Stimulated activated naive CD4-positive, alpha-beta T cell treated with Interleukin-2 at 50 U/mL for 16 hours (primary cell): ENCODE measurements at places on chromosomes 13 and 19.

- no peak for DNase-seq
Measured at GRCh38 chr19:17420475-17420924, 653 bp downstream of the MVB12A start.

DNA sequence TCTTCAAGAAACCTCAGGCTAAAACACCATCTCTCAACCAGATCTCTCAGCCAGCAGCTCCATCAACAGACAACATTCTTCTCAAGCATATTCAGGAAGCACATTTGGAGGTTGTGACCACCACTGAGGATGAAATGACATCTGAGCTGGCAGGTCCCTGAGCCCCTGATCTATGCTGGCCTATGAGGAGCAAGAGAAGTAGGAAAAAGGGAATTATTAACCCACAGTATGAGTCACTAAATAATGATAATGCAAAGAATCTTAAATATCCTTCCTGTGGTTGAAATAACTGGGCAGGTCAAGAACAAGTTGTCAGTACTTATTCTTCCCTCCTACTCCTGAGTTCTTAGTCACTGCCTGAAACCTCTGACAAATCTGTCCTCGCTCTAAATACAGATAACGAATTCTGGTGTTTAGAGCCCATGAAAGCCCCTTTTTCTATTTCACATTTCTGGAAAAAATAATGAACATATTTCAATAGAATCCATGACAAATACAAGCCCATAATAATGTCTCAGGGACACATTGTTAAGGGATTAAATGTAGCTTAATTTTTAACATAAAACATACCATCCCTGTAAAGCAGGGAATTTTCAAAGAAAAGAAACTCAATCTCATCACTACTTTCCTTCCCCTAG is 225.8 kb upstream of the IRS2 start:
- DNase-seq: no peak

GRCh38 chr13:52092087-52092486 is 36.8 kb downstream of the NEK5 start:
- no peak for DNase-seq

GRCh38 chr13:95226050-95226449 is 75.2 kb downstream of the ABCC4 start:
- DNase-seq: no peak

DNA sequence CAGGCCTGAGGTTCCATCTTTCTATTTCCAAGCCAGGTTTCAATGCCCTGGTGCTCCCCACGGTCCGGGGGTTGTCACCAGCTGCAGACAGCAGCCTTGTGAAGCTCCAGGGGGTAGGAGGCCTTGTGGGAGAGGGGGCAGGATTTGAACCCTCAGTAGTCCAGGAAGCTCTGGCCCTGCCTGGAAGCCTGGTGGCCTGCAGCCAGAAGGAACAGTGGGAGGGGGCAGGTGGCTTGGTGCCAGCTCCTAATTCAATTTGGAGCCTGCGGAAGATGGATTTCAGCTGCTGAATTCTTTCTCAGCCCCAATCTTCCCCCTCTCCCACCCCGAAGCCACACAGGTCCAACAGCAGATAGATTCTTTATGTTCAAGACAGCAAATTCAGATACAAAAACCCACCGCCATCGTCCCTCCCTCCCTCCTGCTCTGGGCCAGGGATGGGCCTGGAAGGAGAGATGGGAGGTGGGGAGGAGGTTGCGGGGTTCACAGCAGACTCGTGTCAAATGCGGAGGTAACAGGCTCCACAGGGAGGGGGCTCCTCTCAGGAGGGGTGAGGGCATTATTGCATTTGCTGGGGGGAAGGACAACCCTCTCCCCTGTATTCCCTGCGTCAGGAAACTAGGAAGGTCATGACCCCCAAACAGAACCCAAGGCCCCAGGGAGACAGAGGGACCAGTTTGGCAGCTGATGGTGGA is 2.4 kb upstream of the PTGER1 start:
- no peak for DNase-seq

GRCh38 chr13:114167426-114167825 is 11.6 kb upstream of the CFAP97D2 start:
- no peak for DNase-seq

GRCh38 chr13:40895227-40896184 is 106.1 kb downstream of the SLC25A15 start:
- DNase-seq: no peak

DNA sequence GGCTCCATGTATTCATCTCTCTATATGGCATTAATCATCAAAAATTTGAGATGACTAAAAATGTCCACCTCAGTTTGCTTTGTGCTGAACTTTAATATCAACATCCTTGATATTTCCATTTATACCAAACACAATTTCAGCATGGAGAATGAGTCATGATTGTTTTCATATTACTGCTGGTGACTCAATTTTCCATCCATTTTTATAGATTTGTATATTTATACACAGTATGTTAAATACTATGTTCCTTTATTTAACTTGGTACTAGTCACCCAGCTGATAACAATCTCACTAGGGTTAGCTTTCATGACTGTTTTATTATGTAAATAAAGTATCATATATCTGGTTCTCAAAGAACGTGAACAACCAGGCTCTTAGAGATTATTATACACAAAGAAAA is 1255.1 kb downstream of the SLITRK1 start:
- DNase-seq: no peak

DNA sequence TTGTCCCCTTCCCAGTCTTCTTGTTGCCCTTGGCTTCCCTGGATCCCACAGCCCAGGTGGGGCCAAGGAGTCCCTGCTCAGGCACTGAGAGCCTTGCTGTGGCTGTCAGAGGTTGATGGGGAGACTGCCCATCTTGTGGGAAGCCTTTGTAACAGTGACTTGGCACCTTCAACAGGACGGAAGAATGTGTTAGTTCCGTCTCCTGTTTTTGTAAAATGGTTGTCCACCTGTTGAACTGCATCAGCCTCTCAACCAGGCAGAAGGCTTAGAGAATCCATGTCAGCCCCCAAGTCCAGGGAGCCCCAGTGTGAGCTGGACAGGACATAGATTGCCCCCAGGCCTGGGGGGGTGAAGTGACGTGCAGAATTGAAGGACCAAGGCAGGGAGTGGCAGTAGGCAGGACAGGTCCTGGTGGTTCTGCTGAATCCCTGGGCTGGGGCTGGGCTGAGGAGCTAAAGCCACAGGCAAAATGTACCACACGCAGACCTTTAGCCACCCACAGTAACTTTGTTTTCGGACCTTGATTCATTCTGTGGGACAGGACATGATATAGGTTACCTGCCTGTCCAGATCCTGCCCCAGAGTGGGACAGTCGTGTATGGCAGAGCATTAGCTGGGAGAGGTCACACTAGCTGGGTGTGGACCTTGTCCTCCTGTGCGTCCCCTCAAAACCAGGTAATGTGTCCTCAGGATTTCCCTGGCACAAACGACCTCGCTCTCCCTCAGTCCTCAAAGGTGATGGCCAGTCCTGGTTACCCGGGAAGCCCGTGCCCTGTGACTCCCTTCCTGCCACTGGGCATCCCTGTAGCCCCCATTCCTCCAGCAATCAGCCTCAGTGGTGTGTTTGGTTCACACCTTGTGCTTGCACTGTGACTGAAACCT is 47.0 kb downstream of the GATAD2A start:
- DNase-seq: no peak

GRCh38 chr13:85462792-85463425 is 336.3 kb downstream of the SLITRK6 start:
- DNase-seq: no peak

- no peak for DNase-seq
Measured at GRCh38 chr13:64099994-64100393, 2684.3 kb upstream of the PCDH20 start.

DNA sequence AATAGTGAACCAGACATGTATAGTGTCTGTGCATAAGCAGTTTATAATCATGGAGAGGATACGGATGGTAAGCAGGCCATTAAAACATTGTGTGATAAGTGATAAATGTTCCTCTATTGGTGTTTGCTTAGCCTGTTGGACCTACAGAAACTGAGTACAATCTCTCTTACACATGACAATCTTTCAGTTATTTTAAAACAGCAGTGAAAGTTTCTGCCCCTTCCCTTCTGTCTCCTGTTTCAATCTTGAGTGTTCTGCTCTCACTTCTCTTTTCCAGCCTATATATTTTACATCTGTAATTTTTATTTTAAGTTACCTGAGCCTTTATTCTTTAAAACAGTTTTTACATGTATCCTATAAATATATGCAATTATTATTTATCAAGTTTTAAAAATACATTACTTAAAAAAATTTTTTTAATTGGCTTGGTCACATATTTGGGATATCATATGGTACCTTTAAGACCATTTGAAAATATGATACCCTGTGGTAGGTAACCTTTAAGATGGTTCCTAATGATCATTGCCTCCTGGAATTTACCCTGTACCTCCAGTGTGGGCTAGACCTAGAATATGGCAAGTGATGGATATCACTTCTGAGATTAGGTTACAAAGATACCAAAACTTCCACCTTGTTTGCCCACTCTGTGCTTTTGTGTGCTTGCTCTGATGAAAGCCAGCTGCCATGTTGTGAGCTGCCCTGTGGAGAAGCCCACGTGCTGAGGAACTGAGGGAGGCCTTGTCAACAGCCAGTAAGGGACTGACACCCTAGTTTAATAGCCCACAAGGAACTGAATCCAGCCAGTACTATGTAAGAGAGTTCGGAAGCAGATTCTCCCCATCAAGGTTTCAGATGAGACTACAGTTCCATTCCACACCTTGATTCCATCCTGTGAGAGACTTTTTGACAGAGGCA is 99.3 kb downstream of the DHRS12 start:
- DNase-seq: no peak

DNA sequence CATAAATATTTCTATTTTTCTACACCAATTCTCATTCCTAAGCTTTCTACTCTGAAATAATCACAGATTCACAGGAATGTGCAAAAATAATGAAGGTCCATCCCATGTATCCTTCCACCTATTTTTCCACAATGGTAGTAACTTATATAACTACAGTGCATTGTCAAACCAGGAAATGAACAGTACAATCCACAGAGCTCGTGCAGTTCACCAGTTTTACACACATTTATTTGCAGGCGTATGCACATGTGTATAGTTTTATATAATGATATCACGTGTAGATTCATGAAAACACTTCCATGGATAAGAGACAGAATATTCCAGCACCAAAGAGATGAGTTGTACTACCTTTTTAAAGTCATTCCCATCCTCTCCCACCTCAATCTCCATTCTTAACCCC is 12.9 kb downstream of the EEF1AKMT1 start:
- no peak for DNase-seq

GRCh38 chr13:19772306-19772705 is 10.4 kb downstream of the PSPC1 start:
- no peak for DNase-seq

DNA sequence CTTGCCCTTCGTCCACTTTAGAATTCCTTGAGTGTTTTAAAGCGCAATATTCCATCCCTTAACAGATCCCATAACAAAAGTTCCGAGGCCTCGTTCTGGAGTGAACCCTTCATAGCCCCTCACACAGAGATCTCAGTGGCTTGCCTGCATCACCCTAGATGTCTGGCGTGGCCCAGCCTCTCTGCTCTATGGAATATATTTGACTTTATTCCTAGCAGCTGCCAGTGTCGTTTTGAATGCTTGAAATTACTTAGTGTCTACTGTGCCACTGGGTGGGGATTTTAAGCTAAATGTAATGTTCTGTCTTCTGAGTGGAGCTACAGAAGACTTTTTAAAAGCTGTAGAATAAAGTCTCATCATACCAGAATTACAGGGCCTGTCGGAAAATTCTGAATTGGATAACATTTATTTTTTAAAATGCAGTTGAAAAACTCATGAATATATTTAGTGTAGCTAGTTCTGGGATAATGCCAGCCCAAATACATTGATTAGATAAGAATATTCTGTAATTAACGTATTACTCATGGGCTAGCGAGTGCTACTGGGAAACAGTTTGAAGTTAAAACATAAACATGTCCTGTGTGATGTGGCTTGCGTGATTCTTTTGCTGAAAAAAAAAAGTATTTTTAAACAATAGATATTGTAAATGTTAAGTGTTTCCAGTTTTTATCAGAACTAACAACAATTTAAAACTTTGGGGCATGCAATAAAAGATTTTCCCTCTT is 111.8 kb downstream of the ESD start:
- DNase-seq: no peak

GRCh38 chr13:97342136-97342535 is 91.8 kb upstream of the RAP2A start:
- no peak for DNase-seq

- DNase-seq: no peak
Measured at GRCh38 chr19:17751912-17752273, 616 bp downstream of the FCHO1 start.

- no peak for DNase-seq
Measured at GRCh38 chr13:111895896-111896821, 170.8 kb upstream of the SOX1 start.

DNA sequence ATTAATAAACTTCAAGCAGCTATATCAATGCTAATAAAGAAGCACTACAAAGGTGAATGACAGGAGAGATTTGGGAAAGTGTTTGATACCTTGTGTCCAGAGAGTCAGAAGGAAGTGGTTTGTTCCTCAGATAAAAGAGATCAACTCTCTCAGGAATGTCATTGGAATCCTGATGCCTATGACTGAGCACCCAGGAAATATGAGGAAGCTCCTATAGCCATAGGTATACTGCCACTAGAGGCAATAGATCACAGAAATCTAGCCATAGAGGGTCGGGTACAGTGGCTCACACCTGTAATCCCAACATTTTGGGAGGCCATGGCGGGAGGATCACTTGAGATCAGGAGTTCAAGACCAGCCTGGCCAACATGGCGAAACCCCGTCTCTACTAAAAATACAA is 612.6 kb downstream of the DACH1 start:
- DNase-seq: no peak

GRCh38 chr19:28393574-28394336 is 819.2 kb downstream of the UQCRFS1 start:
- DNase-seq: no peak

- no peak for DNase-seq
Measured at GRCh38 chr13:100725472-100725871, 50.9 kb upstream of the TMTC4 start.

GRCh38 chr19:39136225-39136940 is 10.8 kb downstream of the PAK4 start:
- DNase-seq: no peak

DNA sequence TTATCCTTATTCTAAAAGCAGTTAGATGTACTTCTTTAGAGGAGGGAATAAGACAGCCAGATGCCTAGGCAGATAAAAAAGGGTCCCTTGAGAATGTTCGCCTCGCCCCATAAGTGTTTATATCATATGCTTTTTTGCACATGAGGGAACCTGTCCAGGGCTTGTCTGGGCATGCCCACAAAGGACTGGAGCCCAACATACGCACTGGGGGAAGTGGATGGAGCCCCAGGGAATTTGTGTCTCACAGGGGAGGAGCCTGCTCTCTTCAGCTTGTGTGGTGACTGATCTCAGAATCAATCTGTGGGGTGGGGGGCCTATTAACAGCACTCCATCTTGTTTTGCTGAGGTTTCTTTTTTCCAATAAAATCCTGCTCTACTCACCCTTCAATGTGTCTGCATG is 22.6 kb downstream of the MED4 start:
- no peak for DNase-seq

- no peak for DNase-seq
Measured at GRCh38 chr13:97432232-97432916, 1.6 kb upstream of the RAP2A start.

- DNase-seq: no peak
Measured at GRCh38 chr13:49802426-49802825, 9.9 kb upstream of the KPNA3 start.

- no peak for DNase-seq
Measured at GRCh38 chr13:98232456-98232855, 55.4 kb upstream of the RNF113B start.

- DNase-seq: no peak
Measured at GRCh38 chr19:55909801-55910200, 22.3 kb downstream of the NLRP13 start.

- no peak for DNase-seq
Measured at GRCh38 chr13:23460309-23460708, 26.8 kb upstream of the SACS start.
